ENCODE measurements at places on chromosomes 7 and 10.

GRCh38 chr10:126062131-126063032, 166.0 kb downstream of the FANK1 start:
- DNase-seq: no peak

DNA sequence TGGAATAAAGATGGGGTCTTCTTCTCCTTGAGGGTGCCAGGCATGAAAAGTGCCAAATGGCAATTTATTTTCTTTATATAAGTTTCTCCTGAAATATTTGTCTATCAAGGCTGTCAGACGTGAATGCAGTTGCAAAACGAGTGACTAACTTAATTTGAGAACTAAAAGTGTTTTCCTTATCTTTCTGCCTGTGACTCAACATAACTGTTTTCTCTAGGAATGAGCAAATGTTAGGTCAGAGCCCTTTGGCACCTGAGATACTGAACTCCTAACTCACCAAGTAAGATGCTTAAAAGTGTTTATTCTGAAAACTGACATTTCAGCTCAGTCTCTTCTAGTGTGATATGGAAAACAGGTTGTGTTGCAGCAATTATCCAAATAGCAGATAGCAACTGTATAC, 197.0 kb downstream of the STK31 start:
- no peak for DNase-seq

DNA sequence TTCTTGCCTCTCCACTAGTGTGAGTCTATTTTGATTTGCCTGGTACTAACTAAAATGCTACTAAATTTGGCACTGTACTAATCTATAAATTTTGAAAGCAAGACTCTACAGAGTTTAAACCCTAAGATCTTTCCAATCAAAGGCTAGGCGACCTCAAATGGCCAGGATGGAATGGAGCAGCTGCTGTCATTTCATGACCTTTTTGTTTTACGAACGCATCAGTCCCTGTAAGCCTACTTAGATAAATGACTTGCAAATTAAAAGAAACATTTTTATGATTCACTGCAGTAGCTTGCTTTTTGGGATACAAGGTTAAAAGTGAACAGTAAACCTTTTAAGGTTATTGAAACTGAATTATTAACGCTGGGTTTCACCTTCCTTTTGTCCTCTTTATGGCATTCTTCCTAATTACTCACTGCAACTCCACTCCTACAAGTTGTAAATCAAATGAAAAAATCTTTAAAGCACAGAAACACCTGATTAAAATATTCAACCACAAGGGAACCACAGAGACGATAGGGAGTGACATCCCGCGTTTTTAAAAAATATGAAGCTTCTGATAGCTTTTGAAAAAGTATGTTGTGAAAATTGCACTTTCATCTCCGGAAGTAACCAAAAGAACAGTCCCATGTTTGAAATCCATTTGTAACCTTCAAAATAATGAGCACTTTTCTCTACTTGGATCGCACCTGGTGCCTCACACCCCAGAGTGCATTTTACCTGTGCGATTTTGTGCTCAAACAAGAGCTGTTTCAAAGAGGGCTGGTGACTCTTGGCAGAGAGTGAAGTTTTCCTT, 595.1 kb downstream of the PARD3 start:
- DNase-seq: no peak

GRCh38 chr10:104353325-104354048, at the start of gene CFAP58:
Gene CFAP58, plus strand, starts transcription at chr10:104353833. Its CDS starts 65 bp downstream, at chr10:104353898.
- peak; percentile 97 for DNase-seq

DNA sequence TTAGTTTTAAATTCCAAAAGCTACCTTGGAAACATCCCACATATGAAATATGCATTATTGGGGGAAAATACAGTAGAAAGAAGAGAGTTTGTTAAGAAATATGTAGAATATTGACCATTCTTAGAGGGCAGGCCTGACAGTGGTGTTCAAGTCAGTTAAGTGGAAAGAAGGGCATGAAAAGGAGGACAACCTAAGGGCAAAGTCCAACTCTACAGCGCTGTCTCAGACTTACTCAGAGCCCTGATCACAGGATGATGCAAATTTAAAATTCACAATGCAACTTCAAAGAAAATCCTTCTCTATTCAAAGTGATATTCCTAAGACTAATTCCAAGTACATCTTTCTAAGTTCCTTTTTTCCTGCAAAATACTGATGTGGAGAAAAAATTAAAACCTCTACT, 139.1 kb upstream of the LRRTM3 start:
- DNase-seq: no peak

- DNase-seq: no peak
Observed at GRCh38 chr7:26857506-26858240, 6.7 kb downstream of the SKAP2 start.

DNA sequence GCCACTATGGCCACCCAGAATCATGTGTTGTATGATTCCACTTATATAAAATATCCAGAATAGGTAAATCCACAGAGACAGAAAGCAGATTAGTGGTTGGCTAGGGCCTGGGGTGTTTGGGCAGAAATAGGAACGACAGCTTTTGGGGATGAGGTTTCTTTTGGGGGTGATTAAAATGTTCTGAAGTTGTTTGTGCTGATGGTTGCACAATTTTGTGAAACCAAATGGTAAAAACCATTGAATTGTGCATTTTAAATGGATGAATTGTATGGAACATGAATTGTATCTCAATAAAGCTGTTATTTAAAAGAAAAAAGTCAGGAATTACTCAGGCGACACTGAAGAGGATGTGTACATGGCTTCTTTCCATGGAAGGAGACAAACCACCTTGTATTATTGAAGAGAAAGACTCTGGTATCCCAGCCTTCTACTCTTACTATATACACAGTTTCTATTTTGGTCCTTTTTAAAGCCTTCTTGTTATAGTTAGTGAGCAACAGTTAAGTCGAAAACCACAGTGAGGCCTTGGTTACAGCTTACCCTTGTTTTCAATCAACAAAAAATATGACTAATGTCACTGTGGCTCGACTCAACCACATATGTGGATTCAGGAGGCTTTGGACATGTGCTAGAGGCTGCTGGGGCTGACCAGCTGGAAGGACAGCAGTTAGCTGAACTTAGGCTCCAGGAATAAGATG, 57.1 kb upstream of the KMT2E start:
- peak; percentile 56 for DNase-seq

DNA sequence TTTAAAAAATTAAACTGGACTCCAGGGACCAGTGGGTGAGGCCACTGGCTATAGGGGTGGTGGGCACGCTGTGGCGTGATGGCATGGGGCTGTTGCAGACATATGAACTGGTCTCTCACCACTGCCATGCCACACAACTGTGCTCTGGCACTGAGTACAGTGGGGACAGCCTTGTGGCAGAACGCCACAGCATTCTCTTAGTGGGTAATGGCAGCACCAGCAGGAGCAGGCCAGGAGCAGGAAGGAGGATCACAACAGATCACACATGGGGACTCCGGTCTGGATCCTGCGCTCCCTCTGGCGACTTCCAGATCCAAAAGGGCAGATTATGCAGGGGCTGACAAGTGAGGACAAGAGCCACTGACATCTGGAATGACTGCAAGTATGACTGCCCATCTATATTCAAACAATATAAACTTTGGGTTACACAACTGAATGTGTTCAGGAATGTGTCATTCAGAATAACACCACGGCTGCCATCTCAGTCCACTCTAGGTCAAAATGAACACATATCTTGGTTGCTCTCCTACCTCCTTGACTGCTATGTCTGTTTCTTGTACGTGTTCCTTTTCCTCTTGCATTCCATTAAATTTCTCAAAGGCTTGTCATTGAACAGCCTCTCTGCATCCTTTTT, 176.0 kb downstream of the KMT2E start:
- no peak for DNase-seq

- no peak for DNase-seq
Observed at GRCh38 chr10:42488416-42488815, 150.0 kb downstream of the ZNF33B start.

GRCh38 chr10:9508606-9509005, 1454.1 kb downstream of the GATA3 start:
- no peak for DNase-seq

GRCh38 chr7:26397796-26398426, 106.2 kb downstream of the SNX10 start:
- DNase-seq: no peak

DNA sequence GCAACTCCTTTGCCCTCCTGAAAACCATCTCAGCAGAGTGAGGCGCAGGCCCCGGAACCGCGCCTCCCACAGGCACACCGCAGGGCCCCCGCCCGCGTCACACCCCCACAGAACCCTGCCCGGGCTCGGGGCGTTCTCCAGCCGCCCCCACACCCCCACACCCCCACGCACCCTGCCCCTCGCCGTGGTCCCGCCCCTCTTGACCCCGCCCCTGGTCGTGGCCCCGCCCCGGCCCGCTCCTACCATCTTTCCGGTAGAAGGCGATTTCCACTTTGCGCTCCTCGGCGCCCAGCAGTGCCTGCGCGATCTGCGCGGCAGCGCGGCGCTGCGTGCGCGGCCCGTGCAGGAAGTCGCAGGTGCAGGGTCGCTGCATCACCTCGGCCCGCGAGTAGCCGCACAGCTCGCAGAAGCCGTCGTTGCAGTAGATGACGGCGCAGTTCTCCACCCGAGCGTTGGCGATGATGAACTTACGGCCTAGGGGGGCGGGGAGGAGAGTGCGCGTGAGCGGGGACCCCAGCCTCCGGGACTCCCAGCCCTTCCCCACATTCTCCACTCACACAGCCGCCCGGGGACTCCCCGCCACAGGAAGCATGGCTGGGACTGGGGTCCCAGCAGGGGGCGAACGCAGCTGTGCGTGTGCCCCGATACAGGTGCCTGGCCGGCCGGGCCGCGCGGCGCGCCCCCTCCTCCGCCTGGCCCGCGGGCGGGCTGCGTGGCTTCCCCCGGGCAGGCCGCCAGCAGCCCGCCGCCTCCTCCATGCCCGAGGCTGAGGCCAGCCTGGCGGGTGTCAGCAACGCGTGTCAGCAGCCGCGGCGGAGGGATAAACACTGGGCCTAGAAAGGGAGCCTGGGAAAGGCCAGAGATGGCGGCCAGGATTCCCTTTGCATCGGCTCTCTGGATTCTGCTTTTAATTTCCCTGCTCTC, 3.4 kb downstream of the KCNH2 start:
- peak; percentile 91 for DNase-seq

- DNase-seq: no peak
Observed at GRCh38 chr7:53657586-53657985, 622.2 kb downstream of the POM121L12 start.

DNA sequence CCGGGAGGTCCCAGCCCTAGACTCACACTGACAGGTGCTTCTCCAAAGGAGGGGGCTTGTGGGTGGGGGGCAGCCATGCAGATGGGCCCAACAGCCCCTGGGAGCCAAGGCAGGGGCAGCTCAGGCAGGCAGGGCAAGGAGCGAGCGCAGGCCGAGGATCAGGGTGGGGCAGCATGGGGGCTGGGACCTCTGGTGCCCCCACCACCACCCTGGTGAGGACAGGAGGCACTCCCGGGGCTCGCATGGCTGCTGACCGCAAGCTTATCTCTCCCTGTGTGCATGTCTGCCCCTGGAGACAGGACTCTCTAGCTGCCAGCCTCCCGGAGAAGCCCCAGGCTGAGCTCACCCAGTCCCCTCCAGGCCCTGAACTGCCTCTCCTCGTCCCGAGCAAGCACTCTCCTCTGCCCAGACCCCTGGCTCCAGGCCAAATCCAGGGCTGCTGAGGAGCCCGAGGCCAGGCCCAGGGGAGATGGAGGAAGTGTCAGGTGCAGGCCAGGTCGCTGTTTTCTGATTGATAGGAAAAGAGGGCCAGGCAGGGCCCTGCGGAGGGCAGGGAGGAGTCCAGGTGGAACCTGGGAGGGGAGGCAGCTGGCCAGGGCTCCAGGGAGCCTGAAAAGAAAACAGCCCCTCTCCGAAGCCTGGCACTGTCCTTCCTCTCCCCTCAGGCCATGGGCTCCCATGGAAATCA, 39.0 kb downstream of the PDGFA start:
- no peak for DNase-seq

- DNase-seq: no peak
Observed at GRCh38 chr7:124780056-124780455, 14.5 kb upstream of the GPR37 start.

GRCh38 chr10:132390170-132390920, 6.7 kb upstream of the PWWP2B start:
- DNase-seq: no peak

GRCh38 chr10:107433605-107434004, 269.1 kb upstream of the SORCS1 start:
- no peak for DNase-seq

GRCh38 chr10:12727832-12728215, 273.7 kb downstream of the CCDC3 start:
- no peak for DNase-seq

GRCh38 chr10:43962346-43963191, 313.9 kb upstream of the ZNF32 start:
- no peak for DNase-seq

GRCh38 chr10:60283397-60283796, 106.3 kb downstream of the ANK3 start:
- no peak for DNase-seq

DNA sequence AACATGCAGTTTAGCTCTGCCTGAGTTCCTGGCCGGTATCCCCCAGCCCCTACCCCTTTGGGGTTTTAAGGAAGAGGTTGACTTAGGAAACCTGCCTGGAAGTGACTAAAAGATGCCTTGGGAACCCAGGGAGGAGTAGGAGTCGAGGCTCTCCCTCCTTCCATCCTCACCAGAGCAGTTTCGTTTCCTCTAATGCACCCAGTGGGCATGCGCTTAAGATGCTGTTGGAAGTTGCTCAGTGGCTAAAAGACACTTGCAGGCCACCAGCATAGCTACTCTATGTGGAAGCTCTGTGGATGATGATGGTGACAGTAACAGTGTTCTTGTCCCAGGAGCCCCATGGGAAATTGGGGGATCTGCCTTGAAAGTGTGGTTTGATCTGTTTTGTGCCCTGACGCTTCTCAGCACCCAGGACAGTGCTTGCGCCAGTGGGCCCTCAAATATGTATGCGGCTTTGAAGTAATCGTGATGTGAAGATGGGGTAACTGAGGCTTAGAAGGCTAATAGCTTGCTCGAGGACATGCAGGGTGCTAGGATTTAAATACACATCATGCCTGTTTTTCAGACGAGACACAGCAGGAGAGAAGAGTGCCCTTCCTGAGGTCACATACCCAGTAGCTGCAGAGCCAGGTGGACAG, 32.0 kb downstream of the TBATA start:
- DNase-seq: no peak

DNA sequence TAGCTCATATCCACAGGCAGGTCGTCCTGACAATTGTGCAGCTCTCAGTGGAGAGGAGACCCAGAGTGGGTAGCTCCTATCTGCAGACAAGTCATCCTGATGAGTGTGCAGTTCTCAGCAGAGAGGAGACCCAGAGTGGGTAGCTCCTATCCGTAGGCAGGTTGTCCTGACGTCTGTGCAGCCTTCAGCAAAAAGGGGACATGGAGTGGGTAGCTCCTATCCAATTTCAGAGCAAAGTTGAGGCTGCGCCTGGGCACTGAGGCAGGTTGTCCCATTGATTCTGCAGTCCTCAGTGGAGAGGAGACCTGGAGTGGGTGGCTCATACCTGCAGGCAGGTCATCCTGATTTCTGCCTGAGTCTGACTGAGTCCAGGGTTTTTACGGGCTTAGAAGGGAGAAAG, 111.8 kb downstream of the HPSE2 start:
- no peak for DNase-seq

DNA sequence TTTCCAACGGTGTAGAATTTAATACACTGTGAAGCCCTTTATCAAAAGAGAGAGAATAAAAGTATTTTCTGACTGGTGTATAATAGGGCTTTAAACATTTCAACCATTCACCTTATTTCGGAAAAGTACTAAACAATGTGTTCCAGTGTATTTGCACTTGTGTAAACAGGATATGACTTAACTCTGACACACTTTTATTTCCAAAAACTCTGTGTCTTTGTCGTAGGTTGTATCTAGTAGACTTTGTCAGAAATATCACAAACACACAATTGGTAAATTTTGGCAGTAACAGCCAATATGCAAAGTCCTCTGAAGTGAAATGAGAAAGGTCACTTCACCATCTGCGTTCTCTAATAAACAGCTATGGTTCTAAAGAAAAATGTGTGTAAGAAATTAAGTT, 10.3 kb upstream of the TSPAN13 start:
- no peak for DNase-seq

GRCh38 chr7:43076606-43077005, 35.8 kb upstream of the HECW1 start:
- no peak for DNase-seq
